Tibial nerve (tissue), 4 donors: ENCODE measurements at places on chromosomes 16 and 17. TPM values are rescaled to one million over a fixed set of nuclear protein-coding genes. Genes with fewer than 3 reads are reported as not detected.

The AURKB gene
- total RNA-seq = 33.4 TPM

DNA sequence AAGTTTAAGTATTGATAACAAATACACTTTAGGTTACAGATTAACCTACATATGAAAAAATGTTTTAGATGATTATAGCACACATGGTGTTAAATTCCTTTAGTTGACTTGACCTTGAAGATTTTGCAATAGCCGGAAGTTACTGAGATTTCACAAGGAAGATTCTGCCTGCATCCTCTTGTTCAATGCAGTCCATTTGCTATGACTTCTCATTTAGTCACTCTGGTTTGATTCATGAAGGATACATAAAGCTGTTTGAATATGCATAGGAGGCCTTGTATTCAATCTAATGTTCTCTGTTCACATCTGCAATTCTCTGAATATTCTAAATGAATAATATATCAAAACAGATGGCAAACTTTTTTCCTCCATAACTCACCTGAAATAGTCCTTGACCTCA lies 870.2 kb upstream of the GOT2 start:
- H3K27ac ChIP-seq = no peak overlapping the region
- no peak overlapping the region for H3K4me3 ChIP-seq
- H3K4me1 ChIP-seq = no peaks in the 10 kb centered on the region
- DNase-seq = no peak

DNA sequence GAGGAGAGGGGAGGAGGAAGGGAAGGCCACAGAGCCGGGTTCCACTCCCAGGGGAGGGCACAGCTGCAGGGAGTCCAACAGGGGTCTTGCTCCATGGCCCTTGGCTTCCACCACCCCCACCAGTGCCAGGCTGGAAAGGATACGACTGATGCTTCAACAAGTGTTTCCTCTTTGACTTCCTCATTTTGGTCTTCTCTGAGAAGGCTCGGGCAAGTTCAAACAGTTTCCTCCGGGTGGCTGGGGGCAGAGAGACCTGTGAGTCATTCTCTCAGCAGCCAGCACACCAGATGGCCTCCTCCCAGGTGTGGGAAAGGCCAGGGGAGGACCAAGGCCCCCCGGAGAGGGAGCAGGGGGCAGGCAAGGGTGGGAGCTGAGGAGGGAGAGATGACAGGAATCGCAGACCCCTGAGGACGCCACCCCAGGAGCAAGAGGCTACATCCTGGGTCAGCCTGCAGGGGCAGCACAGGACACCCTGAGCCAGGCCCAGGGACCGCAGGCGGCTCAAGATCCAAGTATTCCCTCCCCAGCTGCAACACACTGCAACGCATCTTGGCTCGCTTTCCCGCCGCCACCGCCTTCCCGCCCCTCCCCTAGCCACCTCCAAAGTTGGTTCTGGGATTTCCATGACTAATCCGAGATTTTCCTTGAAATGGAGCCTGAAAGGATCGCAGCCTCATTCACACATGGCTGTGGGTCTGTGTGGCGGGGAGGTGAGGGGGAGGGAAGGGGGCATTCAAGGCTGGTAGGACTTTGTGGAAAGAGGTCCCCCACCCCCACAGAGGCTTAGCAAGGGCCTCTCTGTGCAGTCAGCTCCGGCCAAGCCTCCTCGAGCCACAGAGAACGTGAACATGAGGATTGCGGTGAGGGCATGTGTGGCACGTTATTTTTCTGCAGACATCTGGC lies 18.4 kb upstream of the MRPS23 start:
- no peaks in the 10 kb centered on the region for H3K36me3 ChIP-seq
- H3K4me3 ChIP-seq = no peak overlapping the region
- H3K27me3 ChIP-seq = no peaks in the 10 kb centered on the region

The TPSG1 gene
- total RNA-seq = not detected

The PERCC1 gene
- not detected for total RNA-seq

The HOXB6 gene
- 2.9 TPM for total RNA-seq

DNA sequence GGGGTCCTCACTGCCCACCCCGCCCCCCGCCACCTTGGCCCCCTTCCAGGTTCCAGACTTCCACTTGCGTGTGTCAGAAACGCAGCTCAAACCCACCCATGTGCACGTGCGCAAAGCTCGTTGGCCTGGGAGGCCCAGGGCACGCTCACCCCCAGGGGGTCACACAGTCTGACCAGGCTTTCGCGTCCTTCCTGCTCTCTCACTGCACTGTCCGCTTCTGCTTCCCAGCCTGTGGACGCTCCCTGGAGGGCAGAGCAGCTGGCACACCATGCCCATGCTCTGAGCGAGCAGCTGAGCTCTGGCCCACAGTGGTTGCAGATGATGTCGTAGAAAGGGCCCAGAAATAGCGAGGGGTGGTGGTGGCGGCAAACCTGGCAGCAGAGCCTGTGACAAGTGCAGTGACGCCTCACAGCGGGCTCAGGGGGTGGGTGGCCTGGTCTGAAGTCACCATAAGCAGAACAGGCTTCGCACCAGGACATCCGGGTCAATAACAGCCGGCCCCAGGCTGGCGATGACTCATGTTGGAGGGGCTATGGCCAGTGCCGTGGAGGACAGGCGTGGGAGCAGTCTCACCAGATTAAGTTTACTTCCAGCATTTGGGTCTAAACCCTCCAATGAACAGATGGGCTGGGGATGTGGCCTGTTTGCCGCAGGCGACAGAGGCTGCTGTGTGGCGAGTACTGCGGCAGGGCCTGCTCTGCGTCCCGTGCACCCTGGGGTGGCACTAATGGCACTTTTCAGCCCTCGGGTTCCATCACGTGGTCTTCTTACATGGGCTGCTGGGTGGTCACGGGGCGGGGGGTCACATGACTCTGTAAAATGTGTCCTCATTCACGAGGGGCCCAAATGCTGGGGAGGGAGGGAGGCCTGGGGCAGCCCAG lies 49.0 kb downstream of the NT5M start:
- H3K4me1 ChIP-seq = no peaks in the 10 kb centered on the region
- no peak overlapping the region for H3K4me3 ChIP-seq
- no peak for DNase-seq
- no peak overlapping the region for H3K27ac ChIP-seq

DNA sequence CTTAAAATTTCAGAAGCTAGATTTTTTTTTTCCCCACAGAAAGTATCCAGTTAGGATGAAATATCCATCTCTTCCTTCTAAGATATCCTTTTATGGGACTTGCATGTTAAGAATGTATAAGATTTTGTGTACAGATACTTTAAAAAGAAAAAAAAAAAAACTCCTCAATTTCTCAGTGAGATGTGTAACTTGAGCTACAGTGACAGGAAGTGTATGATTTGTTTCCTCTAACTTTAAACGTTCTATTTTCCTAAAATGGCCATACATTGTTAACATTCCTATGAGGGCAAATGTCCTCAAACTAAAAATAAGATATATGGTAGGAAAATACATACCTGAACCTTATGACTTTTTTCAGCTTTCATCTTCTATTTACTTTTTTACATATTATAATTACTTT lies 8.9 kb downstream of the FBXO47 start:
- no peak overlapping the region for H3K4me3 ChIP-seq
- no peaks in the 10 kb centered on the region for H3K27me3 ChIP-seq
- no peak overlapping the region for H3K27ac ChIP-seq
- H3K36me3 ChIP-seq = no peaks in the 10 kb centered on the region
- H3K4me1 ChIP-seq = no peaks in the 10 kb centered on the region
- no peak for DNase-seq

GRCh38 chr16:49958448-49958847 lies 66.6 kb upstream of the CNEP1R1 start:
- no peak for DNase-seq
- H3K27me3 ChIP-seq = no peaks in the 10 kb centered on the region
- no peak overlapping the region for H3K27ac ChIP-seq
- no peaks in the 10 kb centered on the region for H3K4me1 ChIP-seq
- no peaks in the 10 kb centered on the region for H3K36me3 ChIP-seq

DNA sequence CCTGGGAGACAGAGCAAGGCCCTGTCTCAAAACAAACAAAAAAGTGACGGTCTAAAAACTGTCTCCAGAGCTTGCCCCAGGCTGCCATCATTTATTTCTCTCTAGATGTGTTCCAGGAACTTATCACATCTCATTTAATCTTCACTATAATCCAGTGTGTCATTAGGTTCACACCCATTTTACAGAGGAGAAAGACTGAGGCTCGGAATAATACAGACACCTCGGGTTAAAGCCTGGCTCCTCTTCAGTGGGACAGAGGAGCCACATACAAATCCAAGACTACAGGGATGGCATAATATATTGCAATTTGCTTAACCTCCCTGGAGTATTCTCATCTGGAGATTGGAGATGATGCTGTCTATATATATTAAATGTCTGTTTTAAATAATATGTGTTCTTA lies 5.9 kb downstream of the PDILT start:
- no peaks in the 10 kb centered on the region for H3K36me3 ChIP-seq
- DNase-seq = no peak

The ESRP2 gene
- 2.4 TPM for total RNA-seq

GRCh38 chr16:27505297-27506236 lies 44.1 kb downstream of the GTF3C1 start:
- H3K36me3 ChIP-seq = peaks cover 100% of the 10 kb centered on the region
- DNase-seq = no peak
- H3K4me1 ChIP-seq = no peaks in the 10 kb centered on the region

- no peak for DNase-seq
- H3K36me3 ChIP-seq = peaks cover 51% of the 10 kb centered on the region
- no peak overlapping the region for H3K27ac ChIP-seq
- H3K4me3 ChIP-seq = no peak overlapping the region
Observed at GRCh38 chr17:49817993-49818392, 29.5 kb downstream of the KAT7 start.

GRCh38 chr17:83180996-83181481 lies 101.6 kb downstream of the METRNL start:
- no peak overlapping the region for H3K27ac ChIP-seq
- no peaks in the 10 kb centered on the region for H3K27me3 ChIP-seq
- DNase-seq = no peak
- H3K36me3 ChIP-seq = no peaks in the 10 kb centered on the region
- no peaks in the 10 kb centered on the region for H3K4me1 ChIP-seq

DNA sequence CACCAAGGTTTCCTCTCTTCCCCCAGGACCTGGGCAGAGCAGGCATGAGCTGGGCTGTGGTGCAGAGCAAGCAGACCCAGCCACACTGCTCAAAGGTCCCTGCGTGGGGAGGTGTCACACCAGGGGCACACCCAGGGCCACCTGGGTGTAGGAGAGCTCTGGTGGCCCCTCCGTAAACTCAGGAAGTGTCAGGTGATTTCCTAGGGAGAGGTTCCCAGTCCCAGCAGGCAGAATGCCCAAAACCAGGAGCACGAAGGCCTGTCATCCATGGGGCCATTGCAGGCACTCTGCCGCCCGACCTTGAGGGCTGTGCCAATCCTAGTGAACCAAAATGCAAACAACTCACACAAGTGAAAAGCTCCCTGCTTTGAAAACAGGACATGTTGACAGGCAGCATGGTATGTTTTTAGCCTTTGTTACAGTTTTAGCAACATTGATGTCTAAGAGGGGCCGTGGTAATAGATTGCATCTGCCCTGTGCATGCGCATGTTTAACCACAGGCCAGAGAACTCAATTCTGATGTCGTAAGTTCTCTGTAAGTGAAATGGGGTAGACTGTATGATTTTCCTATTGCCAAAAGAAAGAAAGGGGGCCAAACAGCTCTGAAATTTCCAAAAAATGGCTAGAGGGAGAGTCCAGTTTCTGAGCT lies 21.3 kb downstream of the CIBAR2 start:
- DNase-seq = no peak
- no peaks in the 10 kb centered on the region for H3K4me1 ChIP-seq
- H3K27ac ChIP-seq = no peak overlapping the region
- H3K36me3 ChIP-seq = no peaks in the 10 kb centered on the region

The BAIAP2 gene
- total RNA-seq = 66.7 TPM

DNA sequence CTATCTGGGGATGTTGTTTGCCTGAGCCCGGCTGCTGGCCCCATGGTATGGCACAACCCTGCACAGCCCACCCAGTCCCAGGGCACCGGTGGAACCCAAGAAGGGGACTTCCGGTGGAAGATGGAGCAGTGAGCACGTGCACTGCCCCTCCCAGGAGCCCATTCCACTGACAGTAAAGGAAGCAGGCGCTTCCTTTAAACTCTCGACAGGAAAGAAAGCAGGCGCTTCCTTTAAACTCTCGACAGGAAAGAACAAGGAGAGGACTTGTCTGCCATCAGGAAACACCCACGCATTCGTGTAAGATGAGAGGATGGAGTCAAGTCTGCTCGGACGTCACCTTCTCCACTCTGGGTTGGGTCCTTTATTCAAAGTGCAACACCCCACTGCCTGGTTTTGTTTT lies 53.7 kb downstream of the IL21R start:
- no peaks in the 10 kb centered on the region for H3K36me3 ChIP-seq
- H3K27ac ChIP-seq = no peak overlapping the region
- no peak overlapping the region for H3K4me3 ChIP-seq
- H3K4me1 ChIP-seq = no peaks in the 10 kb centered on the region

- no peak for DNase-seq
- H3K27me3 ChIP-seq = no peaks in the 10 kb centered on the region
- no peak overlapping the region for H3K27ac ChIP-seq
- H3K4me1 ChIP-seq = peaks cover 8% of the 10 kb centered on the region
Observed at GRCh38 chr17:64736804-64737492, 74.8 kb upstream of the SMURF2 start.

- no peaks in the 10 kb centered on the region for H3K4me1 ChIP-seq
- H3K36me3 ChIP-seq = peaks cover 4% of the 10 kb centered on the region
- no peak overlapping the region for H3K27ac ChIP-seq
- no peak overlapping the region for H3K4me3 ChIP-seq
- no peaks in the 10 kb centered on the region for H3K27me3 ChIP-seq
Observed at GRCh38 chr17:17538417-17539391, 42.5 kb upstream of the RASD1 start.

GRCh38 chr17:48842746-48843145 lies 11.9 kb downstream of the CALCOCO2 start:
- no peak overlapping the region for H3K4me3 ChIP-seq
- no peaks in the 10 kb centered on the region for H3K27me3 ChIP-seq
- no peak for DNase-seq

GRCh38 chr16:66588981-66589713 lies 9.9 kb downstream of the CMTM2 start:
- no peak overlapping the region for H3K4me3 ChIP-seq
- peaks cover 21% of the 10 kb centered on the region for H3K4me1 ChIP-seq
- DNase-seq = no peak

DNA sequence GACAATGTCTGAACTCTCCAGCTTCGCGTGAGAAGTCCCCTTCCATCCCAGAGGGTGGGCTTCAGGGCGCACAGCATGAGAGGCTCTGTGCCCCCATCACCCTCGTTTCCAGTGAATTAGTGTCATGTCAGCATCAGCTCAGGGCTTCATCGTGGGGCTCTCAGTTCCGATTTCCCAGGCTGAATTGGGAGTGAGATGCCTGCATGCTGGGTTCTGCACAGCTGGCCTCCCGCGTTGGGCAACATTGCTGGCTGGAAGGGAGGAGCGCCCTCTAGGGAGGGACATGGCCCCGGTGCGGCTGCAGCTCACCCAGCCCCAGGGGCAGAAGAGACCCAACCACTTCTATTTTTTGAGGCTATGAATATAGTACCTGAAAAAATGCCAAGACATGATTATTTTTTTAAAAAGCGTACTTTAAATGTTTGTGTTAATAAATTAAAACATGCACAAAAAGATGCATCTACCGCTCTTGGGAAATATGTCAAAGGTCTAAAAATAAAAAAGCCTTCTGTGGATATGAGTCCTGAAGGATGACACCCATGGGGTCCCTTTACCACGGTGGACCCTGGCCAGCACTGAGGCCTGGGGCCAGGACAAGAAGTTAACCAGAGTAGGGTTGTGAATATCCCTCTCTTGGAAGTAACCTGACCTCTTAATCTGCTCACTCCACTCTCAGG lies 10.5 kb upstream of the ITGAD start:
- no peaks in the 10 kb centered on the region for H3K36me3 ChIP-seq
- peak; percentile 42 for DNase-seq
- H3K27ac ChIP-seq = no peak overlapping the region

The IRX3 gene
- total RNA-seq = 1.3 TPM

- peaks cover 11% of the 10 kb centered on the region for H3K4me1 ChIP-seq
- H3K4me3 ChIP-seq = no peak overlapping the region
- no peak for DNase-seq
- peaks cover 53% of the 10 kb centered on the region for H3K36me3 ChIP-seq
- H3K27ac ChIP-seq = peak overlapping the region; percentile 61
Observed at GRCh38 chr17:49815761-49816281, 27.3 kb downstream of the KAT7 start.
